GM23248 (cell line): ENCODE measurements at places on chromosomes 2 and 18. TPM values are rescaled to one million over a fixed set of nuclear protein-coding genes. Genes with fewer than 3 reads are reported as not detected.
A peak's percentile ranks its signal among the peaks of the same experiment; 100 is the strongest.

DNA sequence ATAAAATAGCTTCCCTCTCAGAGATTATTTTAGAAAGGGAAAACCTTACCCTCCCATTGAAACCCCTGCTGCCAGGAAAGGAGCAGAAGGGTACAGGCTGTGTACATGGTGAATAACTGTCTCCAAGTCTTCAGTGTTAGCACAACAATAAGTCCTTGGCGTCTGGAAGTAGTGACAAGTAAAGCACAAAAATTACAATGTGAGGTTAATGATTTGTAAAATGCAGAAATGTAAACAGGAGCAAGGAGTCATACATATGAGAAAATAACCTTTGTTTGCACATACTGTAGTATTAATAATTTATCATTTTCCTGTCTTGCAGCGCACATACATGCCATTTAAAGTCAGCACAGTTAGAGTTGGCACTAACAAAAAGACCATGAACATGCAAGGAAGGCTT is 40.5 kb downstream of the ABHD3 start:
- no peak for DNase-seq

DNA sequence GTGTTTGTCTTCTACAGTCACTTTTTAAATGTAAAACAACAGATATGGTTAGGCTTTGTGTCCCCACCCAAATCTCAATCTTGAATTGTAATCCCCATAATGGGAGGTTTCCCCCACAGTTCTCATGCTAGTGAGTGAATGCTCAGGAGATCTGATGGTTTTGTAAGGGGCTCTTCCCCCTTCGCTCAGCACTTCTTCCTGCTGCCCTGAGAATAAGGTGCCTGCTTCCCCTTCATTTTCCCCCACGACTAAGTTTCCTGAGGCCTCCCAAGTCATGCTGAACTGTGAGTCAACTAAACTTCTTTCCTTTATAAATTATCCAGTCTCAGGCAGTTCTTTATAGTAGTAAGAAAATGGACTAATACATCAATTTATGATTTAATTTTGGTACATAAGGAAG is 118.0 kb upstream of the SNTG2 start:
- no peak for DNase-seq

GRCh38 chr18:77167251-77167650 is 34.7 kb upstream of the MBP start:
- peak; percentile 76 for DNase-seq

The MDH1B gene
- 0.25 and 0.54 TPM in 2 replicates for total RNA-seq

The SERPINB2 gene
- 6.1 and 13.0 TPM in 2 replicates for total RNA-seq

DNA sequence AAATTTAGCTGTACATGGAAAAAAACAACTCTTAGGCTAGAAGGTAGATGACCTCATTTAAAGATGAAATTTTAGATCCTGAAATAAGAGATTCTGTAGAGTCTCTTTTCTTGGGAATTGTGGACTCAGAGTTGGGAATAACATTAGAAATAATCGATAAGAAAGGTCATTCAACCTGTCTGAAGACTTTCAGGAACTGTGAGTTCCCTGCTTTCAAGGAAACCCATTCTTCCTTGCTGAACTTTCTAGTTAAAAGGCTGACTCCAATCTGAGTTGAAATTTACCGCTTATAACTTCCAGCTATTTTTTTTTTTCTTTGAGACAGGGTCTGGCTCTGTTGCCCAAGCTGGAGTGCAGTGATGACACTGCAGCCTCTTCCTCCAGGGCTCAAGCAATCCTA is 16.8 kb upstream of the SMAD7 start:
- DNase-seq, result no peak

GRCh38 chr2:174608866-174609214 is 11.2 kb upstream of the WIPF1 start:
- DNase-seq, result no peak

- no peak for DNase-seq
These were observed 224.0 kb downstream of the TXNL1 start for GRCh38 chr18:56414357-56414756.

GRCh38 chr2:72991980-72992733 is 74.8 kb downstream of the EMX1 start:
- DNase-seq, result no peak

- DNase-seq, result peak; percentile 35
These were observed at the start of gene HAAO for GRCh38 chr2:42792583-42793333. TSS of gene HAAO (minus strand) at chr2:42792583. CDS start at chr2:42792536, 47 bp downstream.

- no peak for DNase-seq
These were observed 23.4 kb upstream of the C1D start for GRCh38 chr2:68086166-68086565.

GRCh38 chr18:59357928-59358327 is 1.1 kb downstream of the LMAN1 start:
- DNase-seq, result peak; percentile 90

The POMC gene
- 2.5 and 5.8 TPM in 2 replicates for total RNA-seq

The TTN gene
- not detected in 2 replicates for total RNA-seq

The INSIG2 gene
- total RNA-seq, result 13.0 and 21.0 TPM in 2 replicates

The LOXHD1 gene
- not detected in 2 replicates for total RNA-seq

DNA sequence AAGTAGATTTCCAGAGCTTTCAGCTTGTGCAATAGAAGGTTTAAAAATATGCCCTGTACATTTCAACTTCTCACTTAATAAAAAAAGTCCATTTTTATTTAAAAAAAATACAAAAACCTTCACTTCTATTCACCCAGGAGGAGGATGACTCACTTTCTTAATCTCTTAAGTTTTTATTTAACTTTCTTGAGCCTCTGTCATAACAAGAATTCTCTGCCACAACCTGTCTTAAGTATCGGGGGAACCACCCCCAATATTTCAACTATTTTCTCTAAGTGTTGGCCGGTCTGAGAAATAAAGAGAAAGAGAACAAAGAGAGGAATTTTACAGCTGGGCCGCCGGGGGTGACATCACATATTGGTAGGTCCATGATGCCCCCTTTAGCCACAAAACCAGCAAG is 58.4 kb downstream of the LRATD1 start:
- DNase-seq, result no peak

The BUB1 gene
- 16.3 and 21.3 TPM in 2 replicates for total RNA-seq

The PDK1 gene
- total RNA-seq, result 22.7 and 29.0 TPM in 2 replicates

- peak; percentile 52 for DNase-seq
These were observed 56.5 kb upstream of the TTC39C start for GRCh38 chr18:23958036-23958435.

GRCh38 chr2:63719052-63719451 is 122.6 kb upstream of the UGP2 start:
- no peak for DNase-seq

DNA sequence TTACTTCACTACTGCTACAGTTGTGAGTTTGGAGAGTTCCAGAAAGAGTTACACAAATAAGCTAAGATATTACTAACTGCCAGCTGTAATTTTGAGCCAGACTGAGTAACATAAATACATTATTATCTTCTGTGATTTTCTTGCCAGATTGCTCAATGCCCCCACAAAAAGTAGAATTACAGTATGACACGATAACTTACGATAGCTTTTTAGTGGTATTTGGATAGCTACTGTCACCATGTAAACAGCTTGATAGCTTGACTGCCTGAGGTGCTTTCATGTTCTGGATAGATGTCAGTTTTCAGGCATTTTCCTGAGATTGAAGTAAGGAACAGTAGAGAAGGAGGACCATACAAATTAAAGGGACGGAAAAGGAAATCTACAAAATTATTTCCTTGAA is 533.3 kb downstream of the SOCS6 start:
- no peak for DNase-seq

The EPB41L3 gene
- 19.2 and 22.2 TPM in 2 replicates for total RNA-seq

The GALR1 gene
- not detected in 2 replicates for total RNA-seq

- DNase-seq, result peak; percentile 57
These were observed at the start of gene CNGA3 for GRCh38 chr2:98346311-98347236. TSS of gene CNGA3 (plus strand) at chr2:98346456. CDS start at chr2:98369976, 23,520 bp downstream.

- DNase-seq, result peak; percentile 99
These were observed 512.4 kb upstream of the ID2 start for GRCh38 chr2:8169443-8169842.

DNA sequence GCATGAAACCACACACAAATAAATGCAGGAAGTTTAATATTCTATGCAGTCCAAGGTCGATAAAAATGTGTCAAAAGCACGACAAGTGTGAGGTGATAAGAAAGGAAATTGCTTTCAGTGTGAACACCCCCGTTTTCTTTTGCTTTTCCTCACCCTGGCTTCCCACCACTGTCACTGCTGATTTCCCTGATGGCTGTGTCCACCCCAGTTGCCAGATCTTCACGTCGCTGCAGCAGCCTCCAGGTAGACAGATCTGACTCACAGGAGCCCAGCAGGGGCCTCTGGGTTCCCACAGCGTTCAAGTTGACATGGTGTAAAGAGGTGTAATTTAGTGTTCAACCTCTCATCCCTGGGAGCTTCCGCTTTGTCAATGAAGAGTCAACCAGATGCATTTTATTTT is 128.0 kb upstream of the TACR1 start:
- no peak for DNase-seq

- DNase-seq, result peak; percentile 78
These were observed 13.3 kb downstream of the ATF2 start for GRCh38 chr2:175154661-175155082.

GRCh38 chr2:186309901-186310300 is 176.2 kb upstream of the ZC3H15 start:
- no peak for DNase-seq

DNA sequence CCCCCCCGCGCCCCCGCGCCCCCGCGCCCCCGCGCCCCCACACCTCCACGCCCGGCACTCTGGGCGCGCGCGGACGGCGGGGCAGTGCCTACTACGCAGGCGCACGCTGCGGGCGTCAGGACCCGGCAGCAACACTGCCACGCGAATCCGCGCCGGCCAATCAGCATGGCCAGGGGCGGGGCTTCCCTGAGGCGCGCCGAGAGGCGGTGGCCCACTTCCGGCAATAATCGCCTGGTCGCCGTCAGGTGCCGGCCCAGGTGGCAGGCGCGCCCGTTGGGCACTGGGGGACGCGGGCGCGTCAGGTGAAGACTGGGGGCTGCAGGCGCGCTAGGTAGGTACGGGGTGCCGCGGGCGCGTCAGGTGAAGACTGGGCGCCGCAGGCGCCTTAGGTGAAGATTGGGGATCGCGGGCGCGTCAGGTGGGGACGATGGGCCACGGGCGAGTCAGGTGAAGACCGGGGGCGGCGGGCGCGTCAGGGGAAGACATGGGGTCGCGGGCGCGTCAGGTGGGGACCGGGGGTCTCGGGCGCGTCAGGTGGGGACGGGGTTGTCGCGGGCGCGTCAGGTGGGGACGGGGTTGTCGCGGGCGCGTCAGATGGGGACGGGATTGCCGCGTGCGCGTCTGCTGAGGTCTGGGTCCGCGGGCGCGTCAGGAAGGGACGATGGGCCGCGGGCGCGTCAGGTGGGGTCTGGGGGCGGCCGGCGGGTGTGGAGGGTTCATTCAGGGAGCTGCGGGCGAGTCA is 219.1 kb downstream of the RTP5 start:
- DNase-seq, result peak; percentile 95

DNA sequence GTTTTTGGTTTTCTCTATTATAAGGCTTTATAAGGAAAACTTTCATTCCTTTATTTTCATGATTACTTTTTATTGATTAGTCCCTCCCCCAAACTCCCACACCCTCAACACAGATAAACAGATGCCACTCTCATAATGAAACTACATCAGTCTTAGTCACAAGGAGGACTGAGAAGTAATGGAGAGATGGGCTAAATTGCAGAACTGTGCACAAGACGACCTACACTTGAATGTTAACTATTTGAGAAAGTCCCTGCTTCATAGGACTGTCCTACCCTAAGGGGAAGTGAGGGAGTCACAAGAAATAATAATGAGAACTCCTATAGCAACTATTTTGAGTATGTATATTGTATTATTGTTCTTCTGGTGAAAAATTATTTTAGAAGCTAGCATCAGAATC is 360.8 kb downstream of the RBM43 start:
- no peak for DNase-seq

The DPP4 gene
- 33.5 and 39.9 TPM in 2 replicates for total RNA-seq

GRCh38 chr2:53568469-53568868 is 199.1 kb upstream of the CHAC2 start:
- DNase-seq, result no peak

GRCh38 chr2:85016446-85016845 is 45.5 kb downstream of the KCMF1 start:
- no peak for DNase-seq

- DNase-seq, result no peak
These were observed 4.3 kb downstream of the COLEC11 start for GRCh38 chr2:3598912-3599854.

GRCh38 chr18:36086186-36086585 is 18.8 kb upstream of the RPRD1A start:
- no peak for DNase-seq

The ABCG5 gene
- not detected in 2 replicates for total RNA-seq

DNA sequence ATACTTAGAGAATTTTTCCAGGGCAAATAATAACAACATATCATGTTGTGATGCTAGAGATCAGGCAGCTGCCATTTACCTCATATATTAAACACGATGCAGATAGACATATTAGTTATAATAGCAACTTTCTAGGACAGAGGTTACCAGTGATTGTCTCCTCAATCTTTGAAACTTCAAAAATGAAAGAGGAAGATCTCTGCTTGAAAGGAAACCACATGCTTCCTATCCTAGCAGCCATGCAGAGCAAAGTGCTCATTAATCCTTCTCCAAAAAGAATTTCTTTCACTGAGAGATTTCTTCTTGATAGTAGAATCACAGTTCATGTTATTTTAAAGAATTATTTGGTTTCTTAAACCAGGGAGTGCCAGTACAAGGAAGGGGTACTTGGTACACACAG is 317.2 kb downstream of the CPS1 start:
- DNase-seq, result no peak

- no peak for DNase-seq
These were observed 44.0 kb downstream of the ATP6V1C2 start for GRCh38 chr2:10765461-10765860.

GRCh38 chr2:177445200-177445599 is 52.6 kb downstream of the AGPS start:
- DNase-seq, result no peak

DNA sequence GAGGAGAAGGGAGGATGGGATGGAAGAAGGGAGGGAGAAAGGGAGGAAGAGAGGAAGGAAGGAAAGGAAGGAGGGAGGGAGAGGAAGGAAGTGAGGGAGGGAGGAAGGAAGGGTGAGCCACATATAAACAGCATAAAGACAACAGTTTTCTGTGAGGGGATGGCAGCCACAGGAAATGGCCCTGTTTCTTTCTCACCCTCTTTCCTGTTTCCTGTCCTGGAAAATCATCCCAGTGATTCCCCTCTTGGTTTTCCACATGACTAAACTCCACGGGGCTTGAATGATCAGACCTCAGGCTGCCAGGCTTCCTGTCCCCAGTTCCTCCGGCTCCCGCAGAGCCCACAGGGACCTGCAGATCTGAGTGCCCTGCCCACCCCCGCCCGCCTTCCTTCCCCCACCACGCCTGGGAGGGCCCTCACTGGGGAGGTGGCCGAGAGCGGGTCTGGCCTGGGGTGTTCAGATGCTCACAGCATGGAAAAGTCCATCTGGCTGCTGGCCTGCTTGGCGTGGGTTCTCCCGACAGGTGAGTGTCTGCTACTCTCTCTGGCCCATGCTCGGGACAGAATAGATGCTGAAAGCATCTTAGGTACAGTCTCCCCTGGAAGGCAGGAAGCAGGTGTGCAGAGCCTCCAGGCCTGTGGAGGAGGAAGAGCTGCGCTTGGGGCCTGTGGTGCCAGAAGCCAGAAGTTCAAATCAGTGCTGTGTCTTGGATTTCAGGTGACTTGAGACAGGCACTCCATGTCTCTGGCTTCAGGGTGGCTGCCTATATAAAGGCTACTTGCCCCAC is at the start of gene SIGLEC15:
Gene SIGLEC15, plus strand, starts transcription at position 418 of the 787 bp plus-strand sequence. Its CDS starts 54 bp downstream, at position 472.
- no peak for DNase-seq

- DNase-seq, result no peak
These were observed 1579.4 kb upstream of the TMEFF2 start for GRCh38 chr2:193774166-193774565.
